CD4-positive, alpha-beta T cell treated with Interferon alpha-2 for 1 hour (primary cell): ENCODE measurements at places on chromosomes 3 and 15.

- DNase-seq: no peak
These were observed 550.5 kb upstream of the GBE1 start for GRCh38 chr3:82311901-82312300.

DNA sequence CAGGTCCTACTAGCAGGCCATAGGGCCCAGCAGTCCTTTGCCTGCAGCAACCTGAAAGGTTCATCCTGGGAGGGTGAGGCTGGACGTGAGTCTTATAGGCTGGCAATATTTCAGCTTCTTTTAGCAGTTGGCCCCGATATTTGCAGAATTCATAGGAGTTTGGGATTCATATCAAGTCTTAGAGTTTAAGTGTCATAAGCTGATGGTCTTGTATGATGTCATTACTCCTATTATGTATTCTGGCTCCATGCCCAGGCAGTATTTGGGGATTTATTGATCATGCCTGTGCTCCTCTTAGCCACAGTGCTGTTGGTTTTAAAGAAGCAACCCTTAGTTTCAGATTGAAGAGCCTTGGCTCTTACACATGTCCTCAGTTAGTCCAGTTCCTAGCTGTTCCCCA lies 41.3 kb upstream of the POLR2M start:
- DNase-seq: no peak

GRCh38 chr3:61858054-61858453 lies 296.7 kb downstream of the PTPRG start:
- no peak for DNase-seq

DNA sequence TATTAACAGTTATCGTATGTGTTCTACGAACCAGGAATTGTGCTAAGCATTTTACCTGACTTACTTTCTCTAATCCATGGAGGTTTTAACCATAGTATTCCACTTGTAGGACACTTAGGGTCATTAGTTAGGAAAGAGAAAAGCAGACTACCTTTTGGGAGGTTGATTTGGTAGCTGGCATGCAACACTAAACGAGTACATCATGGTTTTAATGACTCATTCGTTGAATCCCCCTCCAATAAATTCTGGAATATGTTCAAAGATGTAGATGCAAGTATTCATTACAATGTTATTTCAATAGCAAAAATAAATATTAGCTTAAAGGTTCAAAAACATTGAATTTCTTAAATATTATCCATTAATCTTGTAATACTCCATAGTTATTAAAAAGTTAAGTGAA lies 162.5 kb downstream of the FMN1 start:
- no peak for DNase-seq

DNA sequence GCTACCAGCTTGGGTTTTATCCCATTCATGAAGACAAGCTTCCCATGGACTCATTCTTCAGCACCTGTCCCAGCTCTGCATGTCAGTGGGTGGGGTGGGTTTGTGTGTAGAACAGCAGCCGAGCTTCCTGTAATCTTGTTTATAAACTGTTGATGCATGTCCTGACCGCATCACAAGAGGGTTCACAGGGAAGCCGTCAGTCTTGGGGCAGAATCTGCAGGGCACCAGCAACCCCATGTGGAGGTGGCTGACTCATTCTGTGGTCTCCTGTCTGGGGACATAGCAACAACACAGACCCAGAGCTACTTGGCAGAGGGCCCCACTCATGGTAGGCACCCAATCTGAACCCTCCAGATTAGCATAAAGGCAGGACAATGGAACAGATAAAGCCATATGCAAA lies 35.6 kb downstream of the DAPK2 start:
- DNase-seq: peak; percentile 89

- no peak for DNase-seq
These were observed 18.8 kb upstream of the JMJD7 start for GRCh38 chr15:41809121-41809520.

GRCh38 chr3:104180906-104181305 lies 1185.8 kb upstream of the ALCAM start:
- DNase-seq: no peak

GRCh38 chr3:59644479-59645402 lies 594.9 kb upstream of the CFAP20DC start:
- DNase-seq: no peak

DNA sequence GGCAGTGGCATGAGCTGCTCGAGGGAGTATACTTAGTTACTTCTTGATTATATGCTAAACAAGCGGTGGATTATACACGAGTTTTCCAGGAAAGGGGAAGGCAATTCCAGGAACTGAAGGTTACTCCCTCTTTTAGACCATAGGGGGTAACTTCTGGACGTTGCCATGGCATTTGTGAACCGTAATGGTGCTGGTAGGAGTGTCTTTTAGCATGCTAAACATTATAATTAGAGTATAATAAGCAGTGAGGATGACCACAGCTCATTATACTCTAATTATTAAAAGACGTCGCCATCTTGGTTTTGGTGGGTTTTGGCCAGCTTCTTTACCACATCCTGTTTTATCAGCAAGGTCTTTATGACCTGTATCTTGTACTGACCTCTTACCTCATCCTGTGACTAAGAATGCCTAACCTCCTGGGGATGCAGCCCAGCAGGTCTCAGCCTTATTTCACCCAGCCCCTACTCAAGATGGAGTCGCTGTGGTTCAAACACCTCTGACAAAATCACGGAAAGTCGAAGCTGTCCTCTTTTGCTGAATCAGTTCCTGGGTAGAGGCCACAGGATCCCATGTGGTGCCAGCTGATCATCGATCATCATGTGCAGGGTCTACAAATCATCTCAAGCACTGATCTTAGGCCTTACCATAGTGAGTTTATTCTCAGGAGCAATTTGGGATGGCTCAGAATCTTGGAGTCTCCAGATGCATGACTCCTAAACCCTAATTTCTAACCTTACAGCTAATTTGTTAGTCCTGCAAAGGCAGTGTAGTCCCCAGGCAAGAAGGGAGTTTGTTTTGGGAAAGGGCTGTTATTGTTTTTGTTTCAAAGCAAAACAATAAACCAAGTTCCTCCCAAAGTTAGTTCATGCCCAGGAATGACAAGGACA lies 149.1 kb downstream of the TJP1 start:
- no peak for DNase-seq
